ENCODE measurements at places on chromosomes 16 and 17.

- DNase-seq = no peak
These were observed 197.2 kb upstream of the CHMP6 start for GRCh38 chr17:80794281-80795089.

DNA sequence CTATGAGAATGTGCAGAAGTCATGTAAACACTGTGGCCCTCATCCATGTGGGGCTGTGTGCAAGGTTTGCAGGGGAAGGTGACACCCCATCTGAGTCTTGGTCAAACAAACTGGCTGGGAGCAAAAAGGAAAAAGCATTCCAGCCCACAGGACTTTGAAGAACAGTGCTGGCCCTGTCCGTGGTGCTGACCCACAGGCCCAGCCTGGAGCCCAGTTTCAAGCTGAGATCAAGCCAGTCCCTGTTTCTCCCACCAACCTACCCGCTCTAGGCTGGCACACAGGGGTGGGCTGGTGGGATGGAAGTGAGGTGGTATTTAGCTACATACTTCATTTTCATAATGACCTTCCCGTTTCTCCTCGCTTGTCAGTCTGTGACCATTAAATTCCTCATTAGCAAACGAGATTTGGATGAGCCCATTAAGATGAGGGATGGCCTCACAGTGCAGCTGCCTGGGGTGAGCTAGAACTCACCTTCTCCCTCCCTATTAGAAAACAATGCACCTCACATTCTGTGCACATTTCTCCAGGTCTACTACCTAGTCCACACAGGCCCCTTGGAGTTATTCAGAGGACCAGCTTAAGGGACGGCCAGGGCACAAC is 12.6 kb upstream of the RPL38 start:
- no peak for DNase-seq

DNA sequence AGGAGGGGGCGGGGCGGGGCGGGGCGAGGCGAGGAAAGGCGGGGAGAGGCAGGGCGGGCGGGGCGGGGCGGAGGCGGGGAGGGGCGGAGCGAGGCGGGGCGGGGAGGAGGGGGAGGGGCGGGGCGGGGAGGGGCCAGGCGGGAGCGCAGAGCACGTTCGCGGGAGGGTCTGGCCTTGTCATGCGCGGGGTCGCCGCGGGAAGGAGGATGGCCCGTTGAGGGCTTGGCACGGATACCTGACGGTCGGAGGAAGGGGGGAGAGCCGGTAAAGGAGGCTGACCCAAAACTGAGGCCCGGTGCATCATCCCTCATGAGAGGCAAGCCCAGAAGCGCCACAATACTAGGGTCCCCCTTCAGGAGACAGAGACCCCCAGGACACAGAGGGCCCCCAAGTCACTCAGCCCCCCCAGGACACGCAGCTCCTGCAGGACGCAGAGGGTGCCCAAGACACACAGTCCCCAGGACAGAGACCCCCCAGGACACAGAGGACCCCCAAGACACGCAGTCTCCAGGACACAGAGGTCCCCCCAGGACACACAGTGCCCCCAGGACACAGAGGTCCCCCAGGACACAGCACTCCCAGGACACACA is 593 bp upstream of the WDR45B start:
- DNase-seq = peak; percentile 36

GRCh38 chr17:20281860-20282259 is 185.5 kb downstream of the LGALS9B start:
- peak; percentile 63 for DNase-seq

DNA sequence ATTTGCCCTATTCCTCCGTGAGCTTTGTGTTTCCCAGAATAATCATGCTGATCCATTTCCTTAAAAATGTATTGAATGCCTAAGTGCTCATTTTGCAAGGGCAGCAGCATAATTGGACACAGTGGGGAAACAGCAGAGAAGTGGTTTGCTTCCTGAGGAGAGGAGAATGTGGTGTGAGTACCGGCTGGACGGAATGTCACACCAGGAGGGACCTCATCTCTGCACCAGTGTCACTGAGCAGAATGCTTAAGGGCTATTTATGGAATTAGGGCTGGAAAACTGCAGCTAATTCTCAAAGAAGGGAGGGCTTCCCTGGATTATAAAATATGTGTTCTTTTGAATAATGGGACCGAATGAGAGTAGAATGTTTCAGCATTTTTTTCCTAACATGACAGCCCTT is 1100.6 kb upstream of the RBFOX1 start:
- DNase-seq = no peak

DNA sequence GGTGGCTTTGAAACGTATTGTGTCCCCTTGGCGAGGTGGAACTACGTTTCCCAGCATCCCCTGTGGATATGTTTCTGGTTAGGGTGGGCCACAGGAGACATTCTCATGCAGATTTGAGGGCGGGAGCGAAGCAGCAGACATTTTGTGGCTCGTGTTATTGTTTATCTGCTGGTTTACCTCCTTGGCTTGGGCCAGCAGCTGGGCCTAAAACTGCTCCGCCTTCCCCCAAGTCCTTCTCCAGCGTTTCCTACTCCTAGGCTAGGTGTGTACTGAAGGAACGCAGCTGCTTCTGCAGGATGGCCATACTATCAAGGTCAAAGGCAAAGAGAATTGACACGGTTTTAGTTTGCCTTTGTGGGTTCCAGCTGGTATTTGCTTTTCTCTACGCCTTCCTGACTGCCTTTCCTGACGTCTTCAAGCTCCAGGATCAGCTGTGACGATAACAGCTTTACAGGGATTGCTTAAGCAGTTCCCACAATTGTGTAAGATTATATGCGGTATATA is 17.2 kb upstream of the WSB1 start:
- DNase-seq = no peak

GRCh38 chr17:21058098-21058893 is 15.5 kb upstream of the USP22 start:
- DNase-seq = no peak

DNA sequence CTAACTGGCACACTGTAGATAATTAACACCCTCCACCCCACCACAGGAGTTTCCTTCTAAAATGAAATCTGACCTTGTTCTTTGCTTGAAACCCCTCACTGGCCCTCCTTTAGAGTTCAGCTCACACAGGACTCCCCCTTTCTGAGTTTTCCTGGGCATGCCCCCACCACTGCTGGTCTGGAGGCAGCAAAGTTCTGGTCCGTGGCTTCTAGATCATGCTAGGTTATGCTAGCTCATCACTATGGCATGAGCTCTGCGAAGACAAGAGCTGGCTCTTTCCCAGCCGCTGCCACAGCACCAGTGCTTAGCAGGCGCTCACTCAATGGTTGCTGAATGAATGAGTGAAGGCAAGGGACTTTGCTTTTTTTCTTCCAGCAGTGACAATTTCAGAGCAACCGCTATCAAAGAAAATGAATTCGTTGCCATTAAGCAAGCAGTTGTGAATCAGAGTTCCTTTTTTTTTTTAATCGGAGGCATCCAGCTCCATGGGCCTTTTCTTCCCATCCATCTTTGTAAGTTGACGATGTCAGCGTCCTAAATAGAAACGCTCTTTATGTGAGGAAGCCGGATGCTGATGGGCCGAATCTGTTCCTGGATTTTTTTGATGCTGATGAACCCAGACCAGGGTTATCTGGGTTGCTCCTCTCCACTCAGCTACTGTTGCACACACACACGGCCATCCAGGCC is 80.8 kb upstream of the NOL11 start:
- DNase-seq = no peak

GRCh38 chr17:28572259-28573039 is 1.1 kb upstream of the PIGS start:
- DNase-seq = no peak
